Glutamatergic neuron (in vitro differentiated cells): ENCODE measurements at places on chromosomes 11 and 22.

GRCh38 chr11:113332638-113333329 is 18.4 kb downstream of the TTC12 start:
- DNase-seq: no peak

DNA sequence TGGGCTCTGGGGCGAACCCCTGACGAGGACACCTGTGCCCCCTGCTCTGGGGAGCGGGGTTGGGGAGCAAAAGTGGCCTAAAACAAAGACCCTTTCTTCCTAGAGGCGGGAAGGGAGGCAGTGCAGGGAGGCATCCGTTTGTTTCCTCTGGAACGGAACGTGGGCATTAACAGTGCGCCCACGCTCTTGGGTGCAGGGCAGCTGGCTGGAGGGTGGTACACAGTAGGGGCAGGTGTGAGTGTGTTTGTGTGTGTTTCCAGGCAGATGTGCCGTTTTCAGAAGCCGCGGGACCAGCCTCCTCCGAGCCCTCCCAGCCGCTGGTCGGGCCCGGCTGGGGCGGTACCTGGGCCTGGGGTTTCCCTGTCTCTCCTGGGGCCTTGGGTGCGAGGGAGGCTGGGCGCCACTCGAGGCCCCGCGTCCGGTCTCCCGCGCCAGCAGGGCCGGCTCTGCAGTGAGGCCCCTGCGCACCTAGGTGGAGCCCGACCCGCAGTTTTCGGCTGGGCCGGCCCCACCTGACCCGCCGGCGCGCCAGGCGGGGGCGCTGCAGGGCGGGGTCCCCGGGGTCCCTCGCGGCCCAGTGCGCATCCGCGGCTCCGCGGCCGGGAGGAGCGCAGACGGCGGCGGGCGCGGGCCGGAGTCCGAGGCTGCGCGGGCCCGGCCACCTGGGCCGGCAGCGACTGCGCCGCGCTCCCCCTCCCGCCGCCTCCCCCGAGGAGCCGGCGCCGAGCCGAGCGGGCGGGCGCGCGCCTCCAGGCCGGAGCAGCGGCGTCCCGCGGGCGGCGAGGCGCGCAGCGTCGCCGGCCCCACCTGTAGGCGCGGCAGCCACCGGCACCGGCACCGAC is 1252.7 kb downstream of the BRD1 start:
- DNase-seq: peak; percentile 76

GRCh38 chr11:73414977-73415651 is 38.9 kb downstream of the RELT start:
- DNase-seq: no peak

- peak; percentile 49 for DNase-seq
Observed at GRCh38 chr22:27990879-27991278, 71.8 kb upstream of the PITPNB start.

DNA sequence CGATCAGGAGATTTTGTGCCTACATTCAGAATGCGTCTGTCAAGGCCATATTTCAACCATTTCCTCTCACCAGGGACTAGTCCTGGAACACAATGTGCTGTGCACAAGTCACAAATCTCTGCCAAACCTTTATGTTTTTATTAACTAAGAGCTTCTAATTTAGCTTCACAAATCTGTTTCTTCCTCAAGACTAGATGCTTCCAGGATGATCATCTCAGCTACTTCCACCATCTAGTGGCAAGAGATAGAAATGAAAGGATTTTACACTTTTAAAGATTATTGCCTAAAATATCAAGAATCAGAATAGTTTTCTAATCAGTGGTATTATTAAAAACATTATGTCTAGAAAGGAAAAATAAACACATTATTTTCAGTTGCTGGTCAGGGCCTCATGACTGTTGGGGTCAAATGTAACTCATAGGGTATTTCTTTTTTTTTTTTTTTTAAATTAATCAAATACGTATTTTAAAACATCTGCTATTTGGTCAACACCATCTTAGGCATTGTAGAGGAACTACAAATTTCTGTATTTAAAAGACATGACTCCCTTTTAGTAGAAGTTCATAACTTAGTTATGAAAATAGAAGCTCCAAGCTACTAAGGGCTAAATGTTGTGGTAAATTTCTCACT is 1102.6 kb downstream of the DLG2 start:
- DNase-seq: no peak

DNA sequence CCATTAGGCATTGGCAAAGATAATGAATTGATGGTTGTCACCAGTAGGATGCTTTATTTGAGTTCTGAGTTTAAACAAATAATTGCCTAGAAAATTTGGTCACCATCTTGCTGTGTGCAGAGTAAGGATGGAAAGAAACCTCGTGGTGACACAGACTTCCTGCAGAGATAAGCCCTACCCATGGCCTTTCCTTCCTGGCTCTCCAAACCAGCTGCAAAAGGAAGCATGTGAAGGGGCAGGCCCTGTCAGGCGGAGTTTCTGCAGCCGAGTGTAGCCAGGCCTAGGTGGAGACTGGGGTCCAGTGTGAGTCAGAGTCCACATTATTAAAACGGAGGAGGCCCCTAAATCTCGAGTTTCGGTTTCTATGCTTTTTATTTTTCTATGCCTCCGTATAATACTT is 83.1 kb upstream of the ADSL start:
- no peak for DNase-seq

DNA sequence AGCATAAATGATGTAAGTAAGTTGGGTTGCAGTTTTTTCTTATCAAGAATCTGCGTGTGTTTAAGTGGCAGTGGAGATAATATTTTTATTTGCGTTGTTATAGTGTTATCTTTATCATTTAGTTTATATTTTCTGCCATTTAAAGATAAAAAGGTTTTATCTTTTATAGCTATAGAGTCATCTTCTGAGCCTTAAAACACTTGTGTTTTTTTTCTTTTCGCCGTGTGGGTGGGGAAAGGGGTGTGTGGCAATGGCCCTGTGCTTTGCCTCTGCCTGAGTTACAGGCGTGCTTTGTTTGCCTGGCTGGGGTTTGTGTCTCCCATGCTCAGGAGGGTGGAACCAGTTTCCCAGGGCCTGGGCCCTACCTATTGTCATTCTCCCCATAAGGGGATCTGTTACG is 16.2 kb downstream of the ARHGEF12 start:
- DNase-seq: no peak

DNA sequence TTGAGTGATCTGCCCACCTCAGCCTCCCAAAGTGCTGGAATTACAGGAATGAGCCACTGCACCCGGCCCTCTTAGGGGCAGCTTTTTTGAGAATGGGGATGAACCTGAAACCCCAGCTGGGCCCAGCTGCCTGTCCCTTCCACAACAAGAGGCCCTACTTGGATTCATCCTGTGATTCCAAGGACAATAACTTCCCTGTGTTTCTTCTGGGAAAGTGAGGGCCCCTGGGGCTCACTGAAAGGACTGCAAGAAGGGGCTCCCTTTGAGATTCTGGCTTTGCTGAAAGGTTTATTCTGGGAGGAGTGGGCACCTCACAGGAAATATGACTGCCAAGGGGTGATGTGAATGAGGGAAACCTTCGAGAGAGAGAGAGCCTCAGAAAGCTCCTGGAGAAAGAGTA is 12.3 kb upstream of the GNAZ start:
- no peak for DNase-seq

DNA sequence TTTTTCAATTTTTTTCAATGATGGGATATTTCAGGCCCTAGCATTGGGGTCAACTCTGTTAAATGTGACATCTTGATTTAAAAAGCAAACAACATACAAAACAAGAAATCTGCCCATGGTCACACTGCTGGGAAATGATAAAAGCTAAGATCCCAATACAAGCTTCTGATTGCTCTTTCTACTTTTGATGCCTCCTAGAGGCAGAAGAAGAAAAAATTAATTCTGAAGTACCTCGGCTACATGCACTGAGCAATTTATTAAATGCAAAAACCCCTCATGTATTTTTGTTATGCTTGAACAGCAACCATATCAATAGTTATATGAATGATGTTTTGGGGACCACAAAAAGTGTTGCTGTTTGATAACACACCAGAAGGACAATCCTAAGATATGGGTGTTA is 342.1 kb upstream of the NARS2 start:
- DNase-seq: no peak

- DNase-seq: no peak
Observed at GRCh38 chr11:105152560-105152959, 13.0 kb upstream of the CARD18 start.

- no peak for DNase-seq
Observed at GRCh38 chr22:46994265-46994664, 231.8 kb downstream of the TBC1D22A start.

- no peak for DNase-seq
Observed at GRCh38 chr11:35112056-35112845, 26.7 kb upstream of the CD44 start.

- peak; percentile 47 for DNase-seq
Observed at GRCh38 chr11:43943372-43943930, 1.0 kb downstream of the C11orf96 start.

DNA sequence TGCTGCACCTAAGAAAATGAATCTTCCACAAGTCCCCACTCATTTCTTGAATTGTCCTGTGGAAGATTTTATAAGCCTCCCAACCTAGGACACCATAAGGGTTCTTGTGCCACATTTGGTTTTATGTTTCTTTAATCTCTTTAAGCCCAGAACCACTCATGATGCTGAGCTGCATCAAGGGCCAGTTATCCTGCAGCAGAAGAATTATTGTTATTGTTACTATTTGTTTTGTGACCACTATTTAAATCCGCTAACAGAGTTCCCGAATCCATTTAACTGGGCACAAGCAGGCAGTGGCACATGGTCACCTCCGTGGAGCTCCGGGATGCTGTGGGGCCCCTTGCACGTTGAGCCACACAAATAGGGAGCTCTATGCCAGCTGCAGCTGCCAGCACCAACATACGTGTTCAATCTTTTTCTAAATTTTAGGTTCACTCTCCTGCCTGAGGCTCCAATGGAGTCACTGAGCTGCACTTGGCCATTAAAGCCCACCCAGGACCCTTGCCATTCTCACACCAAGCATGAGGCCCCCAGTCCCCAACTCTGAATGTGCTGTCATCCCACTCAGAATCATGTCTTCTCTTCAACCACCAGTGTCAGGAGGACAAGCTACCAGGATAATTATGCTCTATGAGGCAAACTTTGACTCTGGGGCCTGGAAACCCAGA is 60.6 kb downstream of the DGCR2 start:
- no peak for DNase-seq

GRCh38 chr11:111582881-111583280 is 19.4 kb upstream of the SIK2 start:
- no peak for DNase-seq

- no peak for DNase-seq
Observed at GRCh38 chr11:128745311-128746136, 51.7 kb downstream of the FLI1 start.

DNA sequence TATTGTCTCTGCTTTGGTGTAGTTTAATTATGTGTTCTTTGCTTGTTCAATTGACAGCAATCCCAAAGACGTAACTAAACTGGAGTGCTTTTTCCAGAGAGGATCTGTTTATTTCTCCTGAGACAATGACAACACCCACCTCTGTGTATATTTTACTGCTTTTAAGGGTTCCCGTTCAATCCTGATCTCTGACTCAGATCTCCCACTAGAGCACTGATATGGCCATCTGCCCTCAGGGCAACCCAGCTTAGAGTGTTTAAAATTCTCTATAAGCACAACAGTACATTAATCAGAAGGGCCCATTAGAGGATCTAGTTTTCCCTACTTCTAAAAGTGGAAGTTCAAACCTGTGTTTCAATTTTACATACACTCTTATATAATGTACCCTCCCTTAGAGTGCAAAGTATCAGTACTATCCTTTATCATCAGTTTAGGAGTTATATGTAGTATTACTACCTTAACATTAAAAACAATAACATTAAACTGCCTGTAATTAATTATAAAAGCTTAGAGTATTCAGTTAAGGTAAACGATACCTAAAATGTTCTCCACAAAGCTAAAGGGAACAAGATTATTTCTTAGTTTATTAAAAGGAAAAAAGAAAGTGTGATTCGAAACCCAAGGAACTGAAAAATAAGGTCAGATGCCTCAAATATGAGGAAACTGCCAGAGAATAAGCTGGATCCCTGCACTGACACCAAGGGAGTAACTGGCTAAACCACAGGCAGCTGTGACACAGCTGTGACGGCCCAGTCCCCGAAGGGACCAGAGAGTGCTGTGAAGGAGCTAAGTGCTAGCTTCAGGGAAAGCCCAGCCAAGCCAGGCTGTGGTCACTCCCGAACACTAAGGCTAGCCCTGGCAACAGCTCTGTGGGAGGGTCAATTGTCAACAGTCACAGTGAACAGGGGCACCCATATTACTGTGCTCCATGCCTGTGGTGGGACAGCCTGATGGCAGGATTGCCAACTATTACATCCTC is 15.2 kb downstream of the UFD1 start:
- peak; percentile 86 for DNase-seq

DNA sequence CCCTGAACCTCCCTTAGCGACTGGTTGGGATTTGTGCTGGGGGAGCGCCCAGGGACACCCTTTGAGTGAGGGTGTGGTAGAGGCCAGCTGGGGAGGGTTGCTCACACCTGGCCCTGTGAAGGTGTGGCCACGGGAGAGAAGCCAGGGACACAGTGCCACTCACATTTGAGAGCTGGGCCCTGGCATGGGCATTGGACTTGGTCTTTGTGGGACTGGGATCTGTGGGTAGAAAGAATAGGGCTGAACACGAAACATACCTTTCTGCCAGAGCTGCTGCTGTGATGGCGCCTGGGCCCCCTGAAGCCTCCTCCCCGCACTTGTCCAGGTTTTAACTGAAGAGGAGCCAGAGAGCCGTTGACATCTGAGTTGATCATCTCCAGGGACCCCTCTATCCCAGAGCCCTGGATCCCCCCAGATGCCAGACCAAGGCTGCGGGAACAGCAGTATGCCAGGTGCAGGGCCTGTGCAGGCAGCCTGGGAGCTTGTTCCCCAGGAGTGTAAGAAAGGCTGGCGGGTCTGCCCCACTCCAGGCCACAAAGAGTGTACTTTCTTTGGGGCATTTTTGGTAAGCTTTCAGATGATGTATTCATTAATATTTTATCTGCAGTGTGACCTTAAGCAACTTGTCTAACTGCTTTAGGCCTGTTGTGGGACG is 284.1 kb downstream of the TBC1D22A start:
- peak; percentile 24 for DNase-seq

GRCh38 chr11:79313530-79313913 is 127.3 kb downstream of the TENM4 start:
- DNase-seq: no peak

- DNase-seq: no peak
Observed at GRCh38 chr11:127471662-127472061, 471.1 kb upstream of the KIRREL3 start.
